Liver (tissue), 10 donors: ENCODE measurements at places on chromosomes 11 and 22. TPM values are rescaled to one million over a fixed set of nuclear protein-coding genes. Genes with fewer than 3 reads are reported as not detected.

LZTR1 gene
- total RNA-seq, result 32.5 TPM

MPZL2 gene
- total RNA-seq, result 17.2 TPM

SULT4A1 gene
- 0.08 TPM for total RNA-seq

CCDC117 gene
- total RNA-seq, result 23.2 TPM

ADAMTS8 gene
- not detected for total RNA-seq

DNA sequence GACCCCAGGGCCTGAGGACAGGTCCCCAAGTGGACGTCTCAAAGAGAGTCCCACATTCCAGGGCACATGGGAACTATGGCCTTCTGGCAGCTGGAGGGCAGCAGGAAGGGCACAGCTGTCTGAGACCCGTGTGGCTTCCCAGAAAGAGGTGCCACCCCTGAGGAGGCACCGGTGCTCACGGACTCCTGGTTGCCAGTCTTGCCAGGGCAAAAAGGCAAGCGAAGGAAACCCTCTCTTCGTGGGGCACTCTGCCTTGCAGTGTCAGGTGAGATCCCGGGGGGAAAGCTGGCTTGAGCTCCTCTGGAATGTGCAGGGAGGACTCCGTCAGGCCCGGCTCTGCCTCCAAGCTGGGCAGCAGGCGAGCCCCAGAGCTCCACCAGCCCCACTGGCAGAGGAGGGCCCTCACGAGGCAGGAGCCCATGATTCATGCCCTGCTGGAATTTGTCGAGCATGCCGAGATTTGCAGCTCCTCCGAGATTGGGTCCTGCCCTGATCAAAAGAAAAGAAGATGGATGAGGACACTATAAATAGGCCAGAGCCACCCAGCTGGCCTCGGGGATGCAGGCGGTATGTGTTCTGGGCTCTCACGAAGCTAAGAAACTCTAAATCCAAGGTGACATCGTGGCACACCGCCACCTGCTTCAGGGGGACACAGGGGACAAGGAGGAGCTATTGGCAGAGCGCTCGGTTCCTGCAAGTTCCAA is 9.9 kb upstream of the CELSR1 start:
- DNase-seq, result no peak

DNA sequence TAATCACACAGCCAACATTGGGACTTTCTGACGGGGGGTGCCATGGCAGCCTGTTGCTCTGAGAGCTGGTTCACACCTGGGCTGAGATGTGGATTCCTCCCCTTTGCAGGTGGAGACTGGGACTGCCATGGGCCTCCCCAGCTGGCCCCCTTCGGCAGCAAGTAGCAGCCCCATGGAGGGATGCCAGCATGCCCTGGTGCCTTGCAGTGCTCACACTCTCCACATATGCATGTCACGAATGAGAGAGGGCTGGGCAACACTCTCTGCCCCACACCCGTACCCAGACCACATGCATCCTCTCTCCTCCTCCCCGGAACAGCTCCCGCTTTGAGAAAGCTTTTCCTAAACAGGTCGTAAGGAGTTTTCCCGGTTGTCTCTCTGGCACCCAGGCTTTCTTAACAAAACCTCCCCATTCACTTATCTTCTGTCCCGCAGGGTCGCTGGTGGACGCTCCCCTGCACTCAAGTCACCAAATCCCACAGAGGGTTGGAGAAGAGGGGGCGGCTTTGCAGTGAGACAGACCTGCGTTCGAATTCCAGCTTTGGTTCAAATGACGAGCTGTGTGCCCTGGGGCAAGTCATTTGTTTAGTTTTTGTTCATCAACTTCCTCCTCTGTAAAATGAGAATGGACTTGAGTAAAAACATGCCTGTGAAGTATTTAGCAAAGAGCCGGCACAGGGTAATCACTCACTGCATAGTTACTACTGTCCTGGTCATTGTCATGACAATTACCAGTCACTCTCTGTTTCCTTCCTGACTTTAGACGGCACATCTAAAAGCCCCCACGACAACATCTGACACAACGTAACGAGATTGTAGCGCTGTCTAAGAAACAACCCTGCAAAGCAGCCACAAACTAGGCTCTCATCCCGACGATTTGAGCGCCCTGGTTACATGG is 231.3 kb upstream of the B3GAT1 start:
- no peak for DNase-seq

DNA sequence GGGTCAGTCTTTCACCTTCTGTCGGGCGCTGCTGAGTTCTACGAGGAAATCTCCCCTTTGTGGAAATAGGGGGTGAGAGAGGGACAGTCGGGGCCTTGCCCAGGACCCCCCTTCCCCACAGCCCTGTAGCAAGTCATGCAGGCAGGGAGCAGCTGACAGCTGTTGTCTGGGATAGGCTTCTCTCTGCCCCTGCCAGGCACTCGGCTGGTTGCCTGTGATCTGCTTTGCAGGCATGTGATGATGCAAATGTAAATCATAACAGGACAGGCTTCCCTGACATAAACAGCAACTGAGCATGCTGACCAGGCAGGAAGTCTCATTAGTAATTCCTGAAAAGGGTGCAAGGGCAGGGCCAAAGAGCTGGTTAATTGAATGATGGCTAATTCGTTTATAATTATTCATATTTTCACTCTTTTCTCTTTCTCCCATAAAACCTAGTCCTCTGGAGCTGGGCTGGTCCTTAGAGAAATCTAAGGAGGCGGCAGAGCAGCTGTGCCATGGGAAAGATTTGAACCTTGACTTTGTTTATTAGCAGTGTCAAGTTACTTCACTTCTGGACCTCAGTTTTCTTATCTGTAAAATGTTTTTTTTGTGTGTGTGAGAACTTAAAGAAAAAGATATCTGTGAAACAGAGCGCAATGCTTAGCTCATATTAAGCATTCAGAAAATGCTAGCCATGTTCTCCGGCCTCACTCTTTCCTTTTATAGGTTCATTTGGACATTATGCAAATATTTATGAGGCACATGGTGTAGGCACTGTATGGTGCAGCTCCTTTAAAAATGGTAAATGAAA is 129.7 kb downstream of the LDLRAD3 start:
- no peak for DNase-seq

DNA sequence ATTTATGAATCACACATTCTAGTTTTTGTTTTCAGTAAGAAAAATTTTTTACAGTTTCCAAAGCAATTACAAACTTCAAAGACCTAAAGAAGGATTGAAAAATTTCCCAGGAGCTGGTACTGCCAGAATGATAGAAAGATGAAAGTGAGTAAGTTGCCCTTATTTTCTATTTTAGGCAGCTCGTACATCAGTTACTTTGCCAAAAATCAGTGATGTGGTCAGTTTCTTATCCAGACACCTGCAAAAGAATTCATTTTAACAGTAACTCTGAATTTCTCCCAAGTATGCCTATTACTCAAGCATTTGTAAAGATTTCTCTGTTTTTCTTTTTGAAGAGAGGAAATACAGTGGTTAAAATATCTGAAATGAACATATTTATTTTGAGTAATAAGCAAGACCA is 976.3 kb upstream of the RAG2 start:
- DNase-seq, result no peak

DNA sequence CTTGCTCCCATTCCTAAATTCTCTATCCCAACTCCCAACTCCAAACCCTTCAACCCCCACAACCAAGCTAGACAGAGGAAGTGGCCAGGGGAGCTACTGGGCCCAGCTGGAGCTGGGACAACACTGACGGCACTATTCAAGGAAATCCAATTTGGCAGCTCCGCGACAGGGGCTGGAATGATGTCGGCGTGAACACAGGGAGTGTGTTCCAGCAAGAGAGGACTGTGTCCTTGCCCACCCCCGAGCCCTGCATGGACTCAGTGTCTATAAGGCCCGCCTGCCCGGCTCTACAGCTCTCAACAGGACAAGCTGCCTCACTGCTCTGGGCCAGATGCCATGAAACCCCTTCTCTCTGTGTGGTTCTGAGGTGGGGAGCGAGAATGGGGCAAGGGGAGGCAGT is 11.3 kb downstream of the PCSK7 start:
- no peak for DNase-seq

GRCh38 chr22:30728826-30729225 is 34.2 kb downstream of the OSBP2 start:
- DNase-seq, result no peak

GRCh38 chr11:132125988-132126871 is 755.8 kb downstream of the NTM start:
- no peak for DNase-seq

DNA sequence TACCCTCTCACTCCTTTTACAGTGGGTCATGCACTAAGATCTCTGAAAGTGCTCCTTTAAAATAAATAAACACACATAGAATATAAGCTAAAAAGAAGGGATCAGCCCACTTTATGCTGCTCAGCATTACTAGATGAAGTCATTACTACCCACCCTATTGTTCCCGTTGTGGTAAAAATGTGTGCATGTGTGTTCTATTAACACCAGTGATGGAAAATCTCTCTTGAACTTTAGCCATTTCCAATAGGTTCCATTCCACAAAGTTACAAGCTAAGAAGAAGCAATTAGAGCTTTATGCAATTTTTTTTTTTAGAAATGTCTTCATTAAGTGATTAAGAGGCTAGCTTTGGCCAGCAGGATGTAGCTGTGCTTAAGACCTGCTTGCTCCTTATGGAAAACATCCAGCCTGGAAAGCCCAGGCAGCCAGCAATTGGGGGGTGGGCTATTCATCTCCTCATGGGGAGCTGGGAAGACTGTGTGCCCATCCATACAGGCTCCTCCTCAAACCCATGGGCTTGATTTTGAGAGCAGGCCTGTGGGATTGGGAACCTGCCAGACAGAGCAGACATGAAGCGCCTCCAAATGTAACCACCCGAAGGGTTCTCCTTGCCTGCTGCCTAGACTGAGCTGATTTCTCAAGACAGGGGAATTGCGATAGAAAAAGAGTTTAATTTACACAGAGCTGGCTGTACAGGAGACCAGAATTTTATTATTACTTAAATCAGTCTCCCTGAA is 92.9 kb upstream of the PARVA start:
- DNase-seq, result no peak

DNA sequence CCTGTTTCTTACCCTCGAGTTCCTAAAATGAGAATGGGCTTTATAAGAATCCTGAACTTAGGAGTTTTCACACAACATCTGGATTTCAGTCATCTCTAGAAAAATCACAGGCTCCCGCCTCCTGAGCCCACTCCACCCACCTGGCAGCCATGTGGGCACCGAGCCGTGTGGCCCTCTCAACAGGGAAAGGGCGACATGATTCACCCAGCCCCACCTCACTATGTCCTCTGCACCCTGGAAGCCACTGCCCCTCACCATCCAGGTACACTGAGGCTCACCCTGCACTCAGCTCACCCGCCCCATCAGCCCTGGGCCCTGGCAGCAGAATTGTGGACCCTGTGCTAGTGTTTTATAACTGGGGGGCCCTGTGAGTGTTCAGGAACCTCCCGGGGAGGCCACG is 101.5 kb downstream of the SHANK2 start:
- DNase-seq, result no peak

- no peak for DNase-seq
Observed at GRCh38 chr22:32699686-32700085, 101.8 kb upstream of the TIMP3 start.
